ENCODE measurements at places on chromosomes 5 and 9.

GRCh38 chr5:176810081-176810597 lies at the start of gene UNC5A:
UNC5A (plus strand) TSS chr5:176810559; CDS start chr5:176810751, 192 bp downstream.
- peak; percentile 67 for DNase-seq

- no peak for DNase-seq
Measured at GRCh38 chr9:96565671-96566497, 53.8 kb downstream of the CDC14B start.

DNA sequence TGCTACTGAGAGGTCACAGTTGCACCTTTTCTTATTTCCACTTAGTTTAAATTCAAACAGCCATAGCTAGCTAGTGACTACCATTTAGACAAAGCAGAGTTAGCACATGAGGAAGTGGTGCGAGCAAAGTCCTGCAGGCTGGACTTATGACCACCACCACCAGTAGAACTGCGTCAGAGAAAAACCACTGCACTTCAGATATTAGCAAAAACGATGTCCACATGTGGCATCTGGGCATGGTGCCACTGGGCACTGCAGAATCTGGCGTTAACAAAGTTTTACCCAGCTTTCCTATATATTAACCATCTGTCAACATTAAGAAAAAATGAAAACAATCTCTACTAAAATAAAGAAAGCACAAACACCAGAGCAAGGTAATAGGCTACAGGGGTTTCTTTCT lies 80.1 kb downstream of the SPTLC1 start:
- no peak for DNase-seq

DNA sequence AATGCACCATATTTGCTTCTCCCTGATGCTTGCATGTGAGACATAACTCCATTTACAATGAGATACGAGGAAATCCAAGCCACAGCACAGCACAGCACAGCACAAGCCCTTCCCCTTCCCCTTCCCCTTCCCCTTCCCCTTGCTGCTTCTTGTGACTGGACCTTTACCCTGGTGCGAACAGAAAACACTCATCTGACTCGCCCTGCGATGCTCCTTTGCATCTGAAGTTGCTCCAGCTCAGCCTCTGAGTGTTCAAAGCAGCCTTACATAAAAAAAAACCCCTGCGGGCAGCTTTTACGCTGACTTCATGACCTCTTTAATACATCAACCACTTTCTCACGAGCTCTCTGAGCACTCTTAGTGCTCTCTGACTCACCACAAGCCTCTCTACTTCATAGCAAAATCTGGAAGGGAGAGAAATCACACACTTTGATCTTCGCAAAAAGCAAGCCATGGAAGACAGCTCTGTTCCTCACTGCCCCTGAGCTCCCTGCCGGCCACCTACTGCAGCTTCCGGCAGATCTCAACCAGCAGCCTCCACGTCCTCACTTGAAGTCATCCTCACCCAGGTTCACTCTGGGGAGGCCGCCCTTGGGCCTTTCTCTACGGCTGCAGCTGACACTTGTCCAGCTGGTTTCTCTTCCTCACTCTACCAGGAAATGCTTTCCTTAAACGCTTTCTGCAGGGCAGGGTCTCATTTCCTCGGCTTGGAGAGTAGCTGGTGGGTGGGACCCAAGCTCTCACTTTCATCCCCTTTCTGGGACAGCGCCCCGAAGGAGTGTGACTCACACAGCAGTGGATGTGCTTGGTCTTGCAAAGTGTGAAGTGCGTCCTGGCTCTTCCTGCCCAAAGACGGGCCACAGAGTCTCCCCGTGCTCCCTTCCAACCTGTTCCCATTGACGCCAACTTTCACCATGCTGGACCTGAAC lies 5.3 kb downstream of the SLC34A1 start:
- peak; percentile 39 for DNase-seq

- no peak for DNase-seq
Measured at GRCh38 chr5:134024811-134025210, 20.0 kb upstream of the VDAC1 start.

GRCh38 chr5:919356-920000 lies 26.8 kb downstream of the TRIP13 start:
- no peak for DNase-seq

GRCh38 chr9:70479880-70480291 lies 65.4 kb upstream of the KLF9 start:
- DNase-seq, result no peak

- DNase-seq, result no peak
Measured at GRCh38 chr9:19231904-19232822, 1.7 kb downstream of the DENND4C start.

- DNase-seq, result no peak
Measured at GRCh38 chr5:172775326-172776234, 4.6 kb upstream of the DUSP1 start.

GRCh38 chr9:74503219-74503618 lies 6.1 kb downstream of the RORB start:
- DNase-seq, result no peak

DNA sequence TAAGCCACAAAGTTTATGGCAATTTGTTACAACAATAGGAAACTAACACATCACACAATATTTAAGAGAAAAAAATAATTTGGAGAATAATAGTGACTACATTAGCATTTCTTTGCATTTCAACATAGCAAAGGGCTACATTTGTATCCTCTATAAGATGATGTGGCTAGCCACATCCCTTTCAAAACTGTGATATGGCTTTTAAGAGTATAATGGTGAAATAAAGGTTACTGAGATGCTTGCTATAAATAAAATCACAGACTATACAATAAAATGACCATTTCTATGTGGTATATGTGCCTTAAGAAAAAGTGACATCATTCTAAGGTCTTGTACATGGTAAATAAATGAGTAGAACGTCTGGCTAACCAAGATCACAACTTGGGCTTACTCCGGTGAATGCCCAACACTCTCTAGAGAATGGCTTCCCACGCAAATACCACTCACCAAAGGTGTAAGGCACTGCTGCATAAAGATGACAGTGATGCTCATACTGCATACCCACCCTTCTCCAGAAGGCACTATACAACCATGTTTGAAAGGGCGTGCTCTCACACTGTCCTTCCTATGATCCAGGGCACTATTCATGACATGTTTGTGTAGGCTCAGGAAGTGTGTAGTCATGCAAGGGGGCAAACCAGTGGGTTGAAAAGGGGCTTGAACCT lies 286.5 kb downstream of the MLLT3 start:
- DNase-seq, result no peak

- no peak for DNase-seq
Measured at GRCh38 chr9:5485378-5486085, 24.8 kb upstream of the PDCD1LG2 start.

GRCh38 chr5:140408750-140409241 lies 7.2 kb downstream of the ANKHD1 start:
- DNase-seq, result no peak

- no peak for DNase-seq
Measured at GRCh38 chr9:120755044-120755443, 38.2 kb downstream of the FBXW2 start.

DNA sequence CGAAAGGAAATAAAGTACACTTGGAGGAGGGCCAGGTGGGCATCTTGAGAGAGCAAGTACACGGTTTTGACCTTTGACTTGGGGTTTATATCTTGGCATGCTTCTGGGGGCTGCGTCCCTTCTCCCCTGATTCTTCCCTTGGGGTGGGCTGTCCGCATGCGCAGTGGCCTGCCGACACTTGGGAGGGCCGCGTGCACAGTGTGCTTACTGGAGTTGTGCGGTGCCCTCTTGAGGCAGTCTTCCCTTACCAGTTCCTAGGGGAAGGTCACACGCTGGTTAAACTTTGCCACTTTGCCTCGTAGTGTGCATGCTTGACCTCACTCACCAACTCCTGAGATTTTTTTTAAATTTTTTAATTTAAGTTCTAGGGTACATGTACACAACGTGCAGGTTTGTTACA lies 4.3 kb upstream of the CLPTM1L start:
- DNase-seq, result no peak
